ENCODE measurements at places on chromosomes 12 and 14.

- peak; percentile 94 for DNase-seq
Measured at GRCh38 chr14:73741386-73741875, 27.2 kb upstream of the PNMA1 start.

- DNase-seq, result peak; percentile 82
Measured at GRCh38 chr14:53432378-53432802, 279.3 kb upstream of the DDHD1 start.

DNA sequence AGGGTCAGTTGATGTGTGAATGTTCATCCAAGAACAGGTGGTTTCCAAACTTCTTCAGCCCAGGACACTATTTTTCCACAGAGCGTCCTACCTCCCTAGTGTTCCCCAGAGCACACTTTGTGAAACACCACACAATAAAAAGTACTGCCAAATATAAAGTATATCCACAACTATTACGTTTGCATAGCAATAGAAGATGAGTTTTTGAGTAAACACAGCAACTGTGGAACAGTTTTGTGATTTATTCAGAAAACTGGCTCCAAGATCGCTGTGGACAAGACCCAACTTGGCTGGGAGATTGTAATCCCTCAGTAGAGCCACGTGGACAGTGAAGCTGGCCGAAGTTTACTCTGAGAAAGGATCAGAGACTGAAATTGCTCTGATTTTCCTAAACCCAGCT is 14.5 kb upstream of the MAP1LC3B2 start:
- DNase-seq, result no peak

DNA sequence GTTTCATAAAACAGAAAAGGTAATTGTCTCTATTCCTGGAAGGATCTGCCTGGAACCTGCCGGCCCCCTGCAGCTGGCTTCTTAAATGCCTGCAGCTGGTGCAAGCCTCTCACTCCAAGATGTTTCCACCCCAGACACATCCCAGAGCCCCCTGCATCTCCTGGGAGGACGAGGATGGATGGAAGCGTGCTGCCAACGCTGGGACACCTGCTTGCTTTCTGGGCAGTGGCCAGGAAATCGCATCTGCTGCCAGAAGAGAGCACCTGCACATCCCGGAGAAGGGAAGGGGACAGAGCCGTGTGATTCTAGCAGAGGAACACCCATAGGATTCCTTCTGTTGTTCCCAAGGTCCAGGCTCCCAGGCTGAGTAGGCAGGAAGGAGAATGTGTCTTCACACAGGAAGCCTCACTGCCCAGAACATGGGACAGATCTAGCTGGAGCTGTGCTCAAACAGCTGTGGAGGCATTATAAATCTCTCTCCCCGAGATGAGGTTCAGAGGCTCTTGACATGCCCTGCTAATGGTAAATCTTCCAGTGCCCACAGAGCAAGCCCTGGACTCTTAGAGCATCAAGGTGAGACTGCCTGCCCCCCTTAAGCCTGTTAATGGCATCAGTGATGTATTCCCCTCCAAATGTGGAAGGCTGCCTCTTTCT is 138.8 kb upstream of the MAP1LC3B2 start:
- no peak for DNase-seq

DNA sequence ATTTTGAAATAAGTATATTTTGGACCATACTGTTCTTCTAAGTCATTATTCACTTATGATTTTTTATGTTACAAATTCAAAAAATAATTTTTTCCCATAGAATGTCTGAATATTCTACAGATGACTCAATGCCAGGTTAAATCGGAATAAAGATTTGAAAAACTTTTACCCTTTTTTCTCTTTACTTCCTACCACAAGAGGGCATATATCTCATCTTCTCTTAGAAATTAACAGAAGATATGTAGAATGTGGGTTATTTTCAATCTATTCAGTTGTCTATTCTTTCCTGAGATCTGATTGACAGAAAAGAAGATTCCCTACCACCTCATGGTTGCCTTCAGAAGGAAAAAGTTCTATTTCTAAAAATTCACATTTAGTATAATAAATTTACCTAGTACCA is 53.0 kb upstream of the KITLG start:
- no peak for DNase-seq

Data from osteoblast (primary cell).